Smooth muscle cell of bladder (primary cell): ENCODE measurements at places on chromosomes 2 and 18. TPM values are rescaled to one million over a fixed set of nuclear protein-coding genes. Genes with fewer than 3 reads are reported as not detected.

The DSC3 gene
- total RNA-seq = 0.09 and 0.14 TPM in 2 replicates

The NAGK gene
- 45.4 and 60.7 TPM in 2 replicates for total RNA-seq

The STRN gene
- total RNA-seq = 10.5 and 12.2 TPM in 2 replicates

The SCN3A gene
- total RNA-seq = 1.00 and 3.1 TPM in 2 replicates

The RGPD3 gene
- 0.09 and 0.14 TPM in 2 replicates for total RNA-seq

The STPG4 gene
- 0.28 and 0.37 TPM in 2 replicates for total RNA-seq

The MYO5B gene
- 0.18 and 0.28 TPM in 2 replicates for total RNA-seq

The ERMN gene
- not detected in 2 replicates for total RNA-seq

The CXCR1 gene
- not detected in 2 replicates for total RNA-seq

The ZSWIM2 gene
- total RNA-seq = under 0.01 and 0.09 TPM in 2 replicates

The POTEJ gene
- not detected in 2 replicates for total RNA-seq

The MYO1B gene
- 83.3 and 127 TPM in 2 replicates for total RNA-seq

The POTEI gene
- total RNA-seq = under 0.01 TPM in 1 of 2 replicates, not detected in the other

The TRAF3IP1 gene
- total RNA-seq = 9.9 and 11.9 TPM in 2 replicates

The RAX gene
- not detected in 2 replicates for total RNA-seq

The CCL20 gene
- 0.28 TPM in 1 of 2 replicates, not detected in the other for total RNA-seq

The EFR3B gene
- total RNA-seq = 0.71 and 1.4 TPM in 2 replicates

The CPLX4 gene
- total RNA-seq = not detected in 2 replicates

The FBXO15 gene
- 1.0 and 1.1 TPM in 2 replicates for total RNA-seq

The TTR gene
- not detected in 2 replicates for total RNA-seq

The SAG gene
- not detected in 2 replicates for total RNA-seq

The SLC8A1 gene
- total RNA-seq = 13.1 and 19.8 TPM in 2 replicates

The IRS1 gene
- total RNA-seq = 10.0 and 10.7 TPM in 2 replicates

The PLGLB1 gene
- total RNA-seq = 0.43 and 1.8 TPM in 2 replicates

The DCC gene
- not detected in 2 replicates for total RNA-seq

The AGXT gene
- total RNA-seq = 0.14 TPM in 1 of 2 replicates, not detected in the other

The FAM124B gene
- total RNA-seq = under 0.01 and 0.14 TPM in 2 replicates

The SERPINB12 gene
- total RNA-seq = not detected in 2 replicates

The ACTR3 gene
- total RNA-seq = 143 and 198 TPM in 2 replicates

The POTEC gene
- total RNA-seq = under 0.01 TPM in 1 of 2 replicates, not detected in the other
